Activated CD4-positive, alpha-beta T cell treated with anti-CD3 and anti-CD28 coated beads, Interleukin-2, Interleukin-6, amounts not matched to agents 100 ng/mL and 50 ng/mL, durations not matched to agents 16 hours and 8 hours (primary cell): ENCODE measurements at places on chromosomes 4 and X.

- no peak for DNase-seq
These were observed 563.5 kb downstream of the PCDH7 start for GRCh38 chr4:31283679-31284078.

- DNase-seq, result no peak
These were observed 20.8 kb upstream of the ZCCHC12 start for GRCh38 chrX:118802857-118803256.

GRCh38 chr4:55172694-55173287, 47.4 kb upstream of the KDR start:
- DNase-seq, result no peak

- no peak for DNase-seq
These were observed 8.8 kb upstream of the GALNT7 start for GRCh38 chr4:173159791-173160190.

DNA sequence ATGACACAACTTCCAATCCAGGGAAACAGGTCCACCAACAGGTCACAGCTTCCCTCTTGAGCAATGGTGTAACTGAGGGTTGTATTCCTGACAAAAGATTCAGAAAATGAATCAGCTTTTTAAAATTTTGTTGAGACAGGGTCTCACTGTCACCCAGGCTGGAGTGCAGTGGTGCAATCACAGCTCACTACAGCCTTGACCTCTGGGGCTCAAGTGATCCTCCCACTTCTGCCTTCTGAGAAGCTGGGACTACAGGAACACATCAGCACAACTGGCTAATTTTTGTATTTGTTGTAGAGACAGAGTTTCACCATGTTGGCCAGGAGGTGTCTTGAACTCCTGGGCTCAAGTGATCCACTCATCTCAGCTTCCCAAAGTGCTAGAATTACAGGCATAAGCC, 43.7 kb downstream of the SAT1 start:
- no peak for DNase-seq

DNA sequence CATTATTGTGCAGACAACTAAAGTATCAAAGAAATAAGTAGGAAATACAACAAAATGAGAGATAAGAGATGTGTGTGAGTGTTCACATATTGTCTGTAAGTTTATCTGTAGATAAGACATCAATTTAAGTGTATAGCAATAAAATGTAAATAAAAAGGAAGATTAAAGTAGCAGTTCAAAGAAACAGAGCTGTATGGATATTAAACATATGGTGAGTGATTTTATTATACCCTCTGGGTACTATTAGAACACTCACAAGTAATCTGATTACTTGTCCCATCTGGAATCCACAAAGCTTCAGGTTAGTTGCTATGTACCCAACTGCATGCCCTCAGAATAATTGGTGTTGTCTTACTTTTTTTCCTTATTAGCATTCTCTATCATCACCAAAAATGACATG, 747.9 kb upstream of the ADGRL3 start:
- no peak for DNase-seq

- no peak for DNase-seq
These were observed 50.7 kb downstream of the SNX12 start for GRCh38 chrX:71017396-71017939.

GRCh38 chrX:13482746-13483541, 86.5 kb upstream of the EGFL6 start:
- no peak for DNase-seq

GRCh38 chrX:8548446-8548845, 83.8 kb downstream of the VCX3B start:
- no peak for DNase-seq

- no peak for DNase-seq
These were observed 253.5 kb downstream of the PCDH10 start for GRCh38 chr4:133402616-133403015.

DNA sequence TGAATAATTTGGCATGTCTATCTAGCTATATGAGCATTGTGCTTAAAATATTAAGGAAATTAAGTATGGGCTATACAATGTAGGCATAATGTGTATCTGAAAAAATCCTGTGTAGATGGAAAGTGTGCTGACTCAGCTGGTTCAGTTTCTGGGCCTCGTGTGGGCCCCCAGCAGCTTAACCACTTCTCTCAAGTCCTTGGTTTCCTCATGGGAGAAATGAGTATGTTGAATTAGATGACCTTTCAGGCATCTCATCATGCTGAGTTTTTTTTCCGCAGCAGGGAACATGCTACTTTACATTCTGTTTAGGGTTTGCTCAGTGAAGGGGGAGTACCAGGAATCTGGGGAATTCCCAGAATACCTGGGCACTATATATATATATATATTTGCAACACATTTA, 30.5 kb downstream of the RHOH start:
- DNase-seq, result peak; percentile 89

DNA sequence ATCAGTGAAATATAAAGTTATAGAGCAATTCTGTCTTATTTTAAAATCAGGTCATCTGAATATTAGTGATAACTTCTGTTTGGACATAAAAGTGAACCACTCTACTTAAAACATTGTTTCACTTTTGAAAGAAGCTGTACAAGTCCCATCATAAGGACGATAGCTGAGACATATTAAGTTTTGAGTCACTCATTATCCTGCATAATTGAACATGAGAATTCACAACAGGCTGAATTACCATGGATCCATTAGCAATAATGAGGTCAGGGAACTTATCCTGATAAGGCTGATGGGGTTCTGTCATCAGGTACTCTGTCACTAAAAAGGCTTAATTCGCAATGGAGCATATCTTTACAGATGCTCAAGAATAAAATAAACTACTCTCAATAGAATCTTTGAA, 80.4 kb downstream of the REELD1 start:
- no peak for DNase-seq

DNA sequence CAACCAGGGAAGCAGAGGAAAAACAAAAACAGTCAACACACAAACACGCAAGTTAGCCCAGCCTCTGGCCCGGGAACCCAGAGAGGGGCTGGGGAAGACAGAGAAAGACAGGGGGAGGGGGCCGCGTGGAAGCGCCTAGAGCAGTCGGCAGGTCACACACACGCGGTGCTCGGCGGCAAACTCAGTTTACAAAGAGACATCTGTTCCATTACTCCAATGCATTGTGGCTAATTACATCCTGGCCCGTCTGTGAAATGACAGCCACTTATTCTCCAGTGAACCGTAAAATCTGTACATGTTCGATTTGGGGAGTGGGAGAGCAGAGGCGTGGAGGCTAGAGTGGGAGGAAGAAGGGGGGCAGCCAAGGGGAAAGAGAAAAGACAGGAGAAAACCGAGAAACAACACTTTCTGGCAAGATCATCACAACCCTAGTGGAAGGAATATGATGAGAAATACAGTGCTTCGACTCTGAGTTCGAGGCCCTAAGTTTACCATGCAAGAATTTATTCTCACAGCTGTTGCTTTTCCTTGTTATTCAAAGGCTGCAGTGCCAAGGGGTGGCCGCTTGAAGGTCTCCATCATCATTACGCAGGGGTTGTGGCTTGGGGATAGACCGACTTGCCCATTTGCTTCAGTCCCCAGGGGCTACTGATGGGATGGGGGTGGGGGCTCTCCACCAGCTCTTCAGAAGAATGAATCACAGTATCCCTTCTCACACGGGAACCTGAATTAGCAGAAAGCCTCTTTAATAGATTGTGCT, 167.7 kb downstream of the MGST2 start:
- no peak for DNase-seq

- peak; percentile 80 for DNase-seq
These were observed 169.9 kb upstream of the AADAT start for GRCh38 chr4:170259631-170260153.

DNA sequence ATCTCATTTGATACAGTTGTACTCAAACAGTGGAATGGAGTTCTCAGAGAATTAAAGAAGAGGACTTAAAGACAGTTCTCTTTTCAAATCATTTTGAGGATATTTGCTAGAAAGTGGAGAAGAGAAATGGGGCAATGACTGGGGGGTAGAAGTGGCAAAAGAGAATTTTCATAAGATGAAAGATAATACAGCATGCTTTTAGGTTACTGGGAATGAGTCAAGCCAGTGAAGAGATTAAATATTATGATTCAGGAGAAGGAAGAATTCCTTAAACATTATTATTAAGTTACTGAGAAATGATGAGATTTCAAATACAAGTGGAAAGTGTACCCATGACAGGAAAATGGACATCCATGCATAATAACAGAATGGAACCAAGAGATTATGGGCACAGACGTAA, 219.0 kb upstream of the DKK2 start:
- DNase-seq, result no peak

GRCh38 chr4:153534792-153535629, 68.9 kb downstream of the TMEM131L start:
- DNase-seq, result no peak

DNA sequence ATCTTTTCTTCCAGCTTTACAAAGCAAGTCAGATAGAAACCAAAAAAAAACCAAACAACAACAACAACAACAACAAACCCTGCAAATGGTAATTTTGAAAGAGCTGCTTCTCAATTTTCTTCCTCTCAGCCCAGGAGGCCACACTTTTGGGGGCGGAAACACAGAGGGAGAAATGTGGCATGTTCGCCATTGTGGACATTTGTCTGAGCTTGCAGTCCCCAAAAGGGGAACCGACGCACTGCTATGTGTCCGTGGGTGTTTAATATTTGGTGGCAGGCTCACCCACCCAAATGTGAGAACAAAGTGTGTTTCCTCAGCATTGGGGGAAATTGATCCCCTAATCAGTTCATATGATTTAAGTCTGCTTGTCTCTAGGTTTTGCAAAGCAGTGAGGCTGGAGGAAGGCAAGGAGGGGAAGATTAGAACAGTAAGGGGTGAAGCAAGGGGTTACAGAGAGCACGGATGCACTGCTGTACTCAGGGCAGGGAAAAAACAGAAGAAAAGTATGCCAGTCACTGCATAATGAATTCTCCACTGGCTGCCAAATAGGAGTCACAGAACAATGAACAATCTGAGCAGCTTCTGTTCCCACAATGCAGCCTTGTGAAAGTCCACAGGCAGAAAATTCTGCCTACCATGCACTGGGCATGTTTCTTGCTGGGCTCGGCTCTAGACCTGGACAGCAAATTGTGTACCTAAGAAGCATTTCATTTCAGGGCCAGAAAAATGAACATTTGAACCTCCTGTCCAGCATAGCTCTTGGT, 74.7 kb upstream of the GPM6B start:
- no peak for DNase-seq

GRCh38 chr4:145614233-145614610, 5.0 kb upstream of the MMAA start:
- no peak for DNase-seq

GRCh38 chr4:1642196-1642951, 41.7 kb downstream of the FAM53A start:
- no peak for DNase-seq

DNA sequence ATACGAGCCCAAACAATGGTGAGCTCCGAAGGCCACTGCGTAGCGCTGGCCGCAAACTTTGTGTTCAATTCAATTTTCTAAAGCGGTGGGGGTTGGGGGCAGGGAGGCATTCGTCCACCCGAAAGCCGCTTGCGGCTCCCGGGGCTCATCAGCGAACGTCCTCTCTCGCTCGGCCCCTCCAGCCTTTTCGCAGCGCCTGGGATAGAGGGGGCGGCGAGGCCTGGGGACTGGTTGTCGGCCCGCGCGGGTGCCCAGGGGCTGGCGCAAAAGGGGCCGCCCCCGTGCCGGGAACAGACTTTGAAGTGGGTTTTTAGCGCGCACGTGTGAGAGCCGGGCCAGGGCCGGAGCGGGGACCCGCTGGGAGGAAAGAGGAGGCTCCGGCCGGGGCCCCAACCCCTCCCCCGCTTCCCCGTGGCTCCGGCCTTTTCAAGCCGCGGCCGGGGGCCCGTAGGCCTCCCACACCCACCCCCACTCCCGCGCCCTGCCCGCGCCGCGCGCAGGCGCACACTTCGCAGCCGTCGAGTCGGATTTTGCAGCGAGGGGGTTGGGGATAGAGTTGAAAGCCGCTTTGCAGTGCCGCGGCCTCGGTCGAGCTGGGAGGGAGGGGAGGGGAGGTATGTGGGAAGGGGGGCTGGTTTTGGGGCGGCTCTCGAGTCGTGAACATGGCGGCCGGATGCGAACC, 8.3 kb downstream of the ZIC3 start:
- no peak for DNase-seq

- no peak for DNase-seq
These were observed 73.6 kb downstream of the MED28 start for GRCh38 chr4:17688011-17688441.

GRCh38 chrX:119655125-119655524, 37.8 kb downstream of the SEPTIN6 start:
- peak; percentile 72 for DNase-seq

GRCh38 chr4:3035249-3035648, 39.1 kb downstream of the HTT-AS start:
- no peak for DNase-seq

- no peak for DNase-seq
These were observed 129.1 kb downstream of the HMX1 start for GRCh38 chr4:8742546-8742945.

- peak; percentile 3 for DNase-seq
These were observed 22.3 kb upstream of the VSIG1 start for GRCh38 chrX:108022491-108023089.

DNA sequence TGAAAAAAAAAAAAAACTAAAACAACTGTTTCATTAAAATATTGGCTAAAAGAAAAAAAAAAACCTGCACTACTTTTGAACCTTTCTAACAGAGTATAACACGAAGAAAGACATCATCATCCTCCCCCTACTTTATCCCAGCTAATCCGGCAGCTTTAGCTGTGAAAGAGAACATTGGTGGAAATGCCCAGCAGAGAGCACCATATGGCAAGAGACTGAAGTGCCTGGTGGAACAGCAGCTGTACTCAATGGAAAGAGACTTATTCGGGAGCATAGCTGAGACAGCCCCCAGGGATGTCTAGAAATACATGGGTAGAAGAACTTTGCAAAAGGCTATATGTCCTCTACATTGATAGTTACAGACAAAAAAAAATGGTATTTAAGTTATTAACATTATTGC, 30.3 kb downstream of the STPG2 start:
- no peak for DNase-seq

DNA sequence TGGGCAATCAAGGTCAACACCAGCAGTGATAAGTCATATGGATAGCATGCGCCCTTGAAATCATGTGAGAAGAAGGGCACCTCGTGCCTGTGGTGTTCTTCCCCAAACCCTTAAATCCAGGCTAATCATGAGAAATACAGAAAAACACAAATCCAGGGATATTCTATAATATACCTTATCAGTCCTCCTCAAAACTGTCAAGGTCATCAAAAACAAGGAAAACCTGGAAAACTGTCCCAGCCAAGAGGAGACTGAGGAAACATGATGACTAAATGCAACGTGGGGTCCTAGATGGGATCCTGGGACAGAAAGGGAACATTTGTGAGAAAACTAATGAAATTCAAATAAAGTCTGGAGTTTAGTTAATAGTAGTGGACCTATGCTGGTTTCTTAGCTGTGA, 201.8 kb upstream of the FAM9B start:
- no peak for DNase-seq
